ENCODE measurements at places on chromosomes 2 and 18.
A peak's percentile ranks its signal among the peaks of the same experiment; 100 is the strongest.

- no peak for DNase-seq
Measured at GRCh38 chr2:130183512-130184373, 1.7 kb downstream of the MZT2B start.

DNA sequence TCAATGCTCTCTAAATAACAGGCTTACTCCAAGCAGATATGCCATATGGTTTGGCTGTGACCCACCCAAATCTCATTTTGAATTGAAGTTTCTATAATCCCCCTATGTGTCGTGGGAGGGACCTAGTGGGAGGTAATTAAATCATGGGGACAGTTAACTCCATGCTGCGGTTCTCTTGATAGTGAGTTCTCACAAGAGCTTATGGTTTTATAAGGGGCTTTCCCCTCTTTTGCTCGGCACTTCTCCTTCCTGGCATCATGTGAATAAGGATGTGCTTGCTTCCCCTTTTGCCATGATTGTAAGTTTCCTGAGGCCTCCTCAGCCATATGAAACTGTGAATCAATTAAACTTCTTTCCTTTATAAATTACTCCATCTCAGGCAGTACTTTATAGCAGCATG is 302.7 kb upstream of the ZC3H15 start:
- no peak for DNase-seq

GRCh38 chr2:74457549-74458131 is 598 bp upstream of the WBP1 start:
- DNase-seq = peak; percentile 74

DNA sequence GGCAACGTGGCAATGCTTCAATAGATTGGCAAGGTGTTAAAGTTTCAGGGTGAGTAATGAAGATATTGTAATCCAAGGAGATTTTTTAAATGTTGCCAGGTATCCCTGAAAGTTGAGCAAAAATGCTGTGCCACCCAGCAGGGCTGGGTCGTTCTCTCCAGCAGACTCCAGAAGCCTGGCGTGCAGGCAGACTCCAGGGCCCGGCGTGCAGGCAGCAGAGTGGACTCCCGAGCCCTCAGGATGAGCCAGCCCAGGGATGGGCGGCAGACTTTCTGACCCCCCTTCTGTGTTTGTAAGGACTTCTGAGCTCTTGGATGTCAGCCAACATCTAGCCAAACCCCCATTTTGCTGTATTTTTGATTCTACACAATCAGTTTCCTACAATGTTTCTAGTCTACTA is 289.1 kb downstream of the ZNF516 start:
- DNase-seq = peak; percentile 30

- DNase-seq = no peak
Measured at GRCh38 chr2:37987098-37987775, 62.1 kb downstream of the RMDN2 start.

- no peak for DNase-seq
Measured at GRCh38 chr2:236311286-236311685, 47.1 kb upstream of the ASB18 start.
